Liver (tissue), 10 donors: ENCODE measurements at places on chromosomes 7 and 10.

DNA sequence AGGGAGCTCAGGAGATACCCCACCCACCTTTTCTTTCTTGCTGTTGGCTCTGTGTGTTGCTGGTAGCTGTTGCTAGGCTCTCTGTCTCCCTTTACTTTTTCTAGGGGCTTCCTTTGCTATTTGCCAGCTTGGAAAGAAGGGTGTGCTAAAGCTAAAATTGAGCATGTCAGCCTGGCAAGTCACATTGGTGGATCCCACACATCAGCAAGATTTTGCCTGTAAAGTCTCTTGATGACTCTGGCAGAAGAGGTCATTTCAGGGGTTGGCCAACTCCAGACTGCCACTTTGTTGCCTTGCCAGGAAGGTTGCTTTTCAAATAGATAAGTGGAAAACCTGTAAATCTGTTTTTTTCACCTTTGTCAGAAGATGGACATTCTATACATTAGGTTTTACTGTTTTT lies 9.9 kb downstream of the CCNY start:
- no peak for DNase-seq

DNA sequence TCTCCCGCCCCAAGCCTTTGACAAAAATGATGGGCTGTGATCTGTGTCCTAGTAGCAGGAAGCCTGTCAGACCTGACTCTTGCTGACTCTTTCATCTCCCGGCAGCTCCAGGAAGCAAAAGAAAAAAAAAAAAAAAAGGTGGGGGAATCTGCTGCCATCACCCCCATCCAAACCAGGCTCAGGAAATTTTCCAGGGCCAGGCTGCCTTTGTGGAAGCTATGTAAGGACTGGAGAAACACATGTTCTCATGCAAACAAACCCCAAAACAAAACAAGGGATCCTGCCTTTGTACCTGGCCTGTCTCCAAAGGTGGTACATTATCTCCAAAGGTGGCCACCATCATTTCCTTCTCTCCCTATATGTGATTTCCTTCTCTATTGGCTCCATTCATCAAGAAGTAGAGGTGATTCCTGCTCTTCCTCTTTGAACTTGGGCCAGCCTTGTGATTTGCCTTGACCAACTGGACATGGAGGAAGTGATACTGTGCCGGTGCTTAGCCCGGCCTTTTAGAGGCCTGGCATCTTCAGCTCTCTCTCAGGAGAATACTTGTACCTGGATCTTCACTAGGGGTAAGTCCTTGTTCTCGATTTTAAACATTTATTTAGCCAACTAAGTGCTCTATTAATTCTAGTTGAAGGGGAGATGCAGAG lies 192.2 kb upstream of the SVIL start:
- DNase-seq: no peak

DNA sequence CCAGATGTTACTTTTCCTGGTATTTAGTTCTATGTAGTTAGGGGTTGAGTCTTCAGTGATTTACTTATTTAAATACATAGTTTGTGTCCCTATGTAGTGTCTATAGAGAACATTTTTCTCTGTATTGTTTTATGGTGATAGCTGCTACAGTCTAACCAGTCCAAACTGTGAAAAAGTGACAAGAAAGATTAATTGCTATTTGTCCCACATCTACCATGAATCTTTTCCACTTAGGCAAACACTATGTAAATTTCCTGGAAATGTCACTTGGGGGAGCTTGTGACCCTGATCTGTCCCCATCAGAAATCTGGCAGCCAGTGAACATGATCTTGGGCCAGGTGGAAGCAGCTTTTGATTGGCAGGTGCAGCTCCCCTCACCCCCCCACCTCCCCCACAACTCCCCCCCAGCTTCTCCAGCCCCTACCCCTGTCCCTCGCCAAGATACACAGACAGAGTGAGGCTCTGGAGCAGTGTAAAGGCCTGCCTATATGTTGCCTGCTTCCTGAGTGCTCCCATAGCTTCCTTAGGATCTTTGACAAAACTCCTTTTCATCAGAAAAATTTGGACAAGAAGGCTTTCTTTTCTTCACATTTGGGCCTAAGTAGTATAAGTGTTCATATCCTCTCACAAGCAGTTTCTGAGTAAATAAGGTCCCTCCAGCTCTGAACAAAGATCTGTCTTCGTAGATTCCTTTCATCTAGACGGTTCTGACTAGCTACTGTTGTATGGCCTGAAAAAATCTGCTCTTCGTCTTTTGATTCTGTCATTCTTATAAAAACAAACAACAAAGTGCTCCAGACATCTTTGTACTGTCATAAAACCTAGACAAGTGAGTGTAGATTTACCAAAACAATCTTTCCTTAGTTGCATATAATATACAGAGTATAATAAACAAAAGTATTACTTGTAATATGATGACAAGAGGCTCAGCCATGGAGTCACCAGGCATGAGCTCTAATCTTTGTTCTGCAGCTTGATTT lies 31.5 kb upstream of the SLC13A1 start:
- DNase-seq: no peak

DNA sequence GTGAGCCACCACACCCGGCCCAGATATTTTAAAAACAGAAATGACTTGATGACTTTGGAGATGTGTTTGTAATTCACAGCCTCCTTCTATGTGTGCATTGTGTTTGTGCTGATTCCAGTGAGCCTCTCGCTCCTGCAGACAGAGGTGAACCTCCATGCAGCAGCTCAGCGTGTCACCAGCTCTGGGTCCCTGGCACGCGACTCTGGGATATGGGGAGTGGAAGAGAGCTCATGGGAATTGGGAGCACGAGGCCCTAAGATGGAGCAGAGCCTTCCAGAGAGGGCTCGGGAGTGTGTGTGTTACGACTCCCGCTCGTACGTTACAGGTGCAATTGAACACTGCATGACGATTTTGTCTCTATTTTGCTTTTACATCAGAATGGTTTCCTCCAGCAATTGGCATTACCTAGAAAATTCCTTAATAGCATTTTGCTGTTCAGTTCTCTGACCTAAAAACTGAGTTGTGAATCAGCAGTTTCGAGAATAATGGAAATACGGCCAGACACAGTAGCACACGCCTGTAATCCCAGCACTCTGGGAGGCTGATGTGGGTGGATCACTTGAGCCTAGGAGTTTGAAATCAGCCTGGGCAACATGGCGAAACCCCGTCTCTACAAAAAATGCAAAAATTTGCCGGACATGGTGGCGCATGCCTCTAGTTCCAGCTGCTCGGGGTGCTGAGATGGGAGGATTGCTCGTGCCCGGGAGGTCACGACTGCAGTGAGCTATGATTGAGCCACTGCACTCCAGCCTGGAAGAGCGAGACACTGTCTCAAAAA lies 204.6 kb downstream of the CUX1 start:
- DNase-seq: no peak

DNA sequence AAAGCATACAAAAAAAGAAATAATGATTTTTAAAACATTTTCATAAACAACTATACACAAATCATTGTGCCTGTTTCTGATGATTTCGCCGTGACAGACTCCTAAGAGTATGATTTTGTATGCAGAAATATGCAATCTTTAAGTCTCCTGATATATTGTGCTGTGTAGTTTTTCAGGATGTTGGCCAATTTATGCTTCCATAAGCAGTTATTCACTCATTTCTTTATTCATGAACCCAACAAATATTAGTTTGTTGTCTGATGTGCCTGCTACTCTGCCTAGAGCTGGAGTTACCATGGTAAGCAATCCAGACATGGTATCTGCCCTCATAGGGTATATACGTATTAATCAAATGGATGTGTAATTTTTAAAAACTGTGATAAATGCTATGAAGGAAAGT lies 40.4 kb downstream of the PRR15 start:
- DNase-seq: no peak

DNA sequence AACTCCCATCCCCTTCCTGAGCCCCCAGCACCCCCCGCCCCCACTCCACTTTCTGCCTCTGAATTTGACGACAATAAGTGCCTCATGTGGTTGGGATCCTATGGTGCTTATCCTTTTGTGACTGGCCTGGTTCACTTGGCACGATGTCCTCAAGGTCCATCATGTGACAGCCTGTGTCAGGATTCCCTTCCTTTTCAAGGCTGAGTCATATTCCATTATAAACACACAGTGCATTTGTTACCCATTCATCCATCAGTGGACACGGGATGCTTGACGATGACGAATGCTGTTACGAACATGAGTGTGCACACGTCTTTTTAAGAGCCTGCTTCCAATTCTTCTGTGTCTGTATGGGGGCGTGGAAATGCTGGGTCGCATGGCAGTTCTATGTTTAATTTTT lies 26.7 kb downstream of the SHH start:
- DNase-seq: no peak

GRCh38 chr10:114489521-114490310 lies 85.4 kb upstream of the AFAP1L2 start:
- no peak for DNase-seq

GRCh38 chr10:7471720-7472367 lies 61.0 kb upstream of the SFMBT2 start:
- DNase-seq: no peak

DNA sequence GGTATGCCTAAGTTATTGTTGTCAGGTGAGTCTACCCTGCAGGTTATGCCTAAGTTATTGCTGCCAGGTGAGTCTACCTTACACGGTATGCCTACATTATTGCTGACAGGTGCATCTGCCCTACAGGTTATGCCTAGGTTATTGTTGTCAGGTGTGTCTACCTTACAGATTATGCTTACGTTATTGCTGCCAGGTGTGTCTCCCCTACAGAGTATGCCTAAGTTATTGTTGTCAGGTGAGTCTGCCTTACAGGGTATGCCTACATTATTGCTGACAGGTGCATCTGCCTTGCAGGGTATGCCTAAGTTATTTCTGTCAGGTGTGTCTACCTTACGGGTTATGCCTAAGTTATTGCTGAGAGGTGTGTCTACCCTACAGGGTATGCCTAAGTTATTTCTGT lies 64.2 kb downstream of the AKR1C4 start:
- no peak for DNase-seq
